ENCODE measurements at places on chromosomes 11 and 22.

DNA sequence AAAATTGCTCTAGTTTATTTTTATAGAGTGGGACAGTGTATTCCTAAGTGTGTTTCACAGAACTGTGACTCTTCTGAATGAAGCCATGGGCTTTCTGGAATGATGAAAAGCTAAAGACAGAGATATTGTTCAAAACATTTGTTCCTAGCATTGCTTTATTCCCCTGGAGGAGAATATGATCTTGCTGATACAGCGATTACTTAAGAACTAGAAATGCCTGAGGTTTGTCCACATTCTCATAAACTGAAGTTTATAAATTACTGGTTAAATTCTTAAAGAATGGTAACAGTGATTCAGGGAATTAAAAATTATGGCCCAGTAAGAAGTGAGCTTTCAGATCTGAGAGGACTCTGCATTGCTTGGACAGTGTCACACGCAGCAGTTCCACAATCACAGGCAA, 690.3 kb downstream of the FAM181B start:
- peak; percentile 15 for DNase-seq

- no peak for DNase-seq
Observed at GRCh38 chr22:42277988-42278776, 7.7 kb upstream of the TCF20 start.

- peak; percentile 93 for DNase-seq
Observed at GRCh38 chr11:2097356-2097997, 41.7 kb downstream of the IGF2 start.

DNA sequence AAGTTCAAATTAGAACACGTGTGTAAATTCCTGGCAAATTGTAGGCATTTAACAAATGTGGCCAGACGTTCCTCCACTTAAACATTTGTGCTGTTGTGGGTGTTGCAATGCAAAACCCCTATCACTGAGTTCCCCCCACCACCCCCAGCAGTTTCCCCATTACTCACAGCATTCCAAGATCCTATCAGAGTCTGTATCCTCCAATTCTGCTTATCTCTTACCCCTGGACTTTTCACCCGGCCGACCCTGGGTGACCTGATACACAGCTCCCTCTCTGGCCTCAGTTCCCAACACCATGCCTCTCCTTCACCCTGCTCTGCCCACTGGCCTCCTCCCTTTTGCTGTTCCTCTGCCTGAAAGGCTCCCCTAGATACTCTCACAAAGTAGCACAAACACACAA, 31.4 kb upstream of the AQP11 start:
- DNase-seq: no peak

GRCh38 chr11:58905721-58906547, 33.4 kb upstream of the GLYATL1 start:
- DNase-seq: peak; percentile 90

DNA sequence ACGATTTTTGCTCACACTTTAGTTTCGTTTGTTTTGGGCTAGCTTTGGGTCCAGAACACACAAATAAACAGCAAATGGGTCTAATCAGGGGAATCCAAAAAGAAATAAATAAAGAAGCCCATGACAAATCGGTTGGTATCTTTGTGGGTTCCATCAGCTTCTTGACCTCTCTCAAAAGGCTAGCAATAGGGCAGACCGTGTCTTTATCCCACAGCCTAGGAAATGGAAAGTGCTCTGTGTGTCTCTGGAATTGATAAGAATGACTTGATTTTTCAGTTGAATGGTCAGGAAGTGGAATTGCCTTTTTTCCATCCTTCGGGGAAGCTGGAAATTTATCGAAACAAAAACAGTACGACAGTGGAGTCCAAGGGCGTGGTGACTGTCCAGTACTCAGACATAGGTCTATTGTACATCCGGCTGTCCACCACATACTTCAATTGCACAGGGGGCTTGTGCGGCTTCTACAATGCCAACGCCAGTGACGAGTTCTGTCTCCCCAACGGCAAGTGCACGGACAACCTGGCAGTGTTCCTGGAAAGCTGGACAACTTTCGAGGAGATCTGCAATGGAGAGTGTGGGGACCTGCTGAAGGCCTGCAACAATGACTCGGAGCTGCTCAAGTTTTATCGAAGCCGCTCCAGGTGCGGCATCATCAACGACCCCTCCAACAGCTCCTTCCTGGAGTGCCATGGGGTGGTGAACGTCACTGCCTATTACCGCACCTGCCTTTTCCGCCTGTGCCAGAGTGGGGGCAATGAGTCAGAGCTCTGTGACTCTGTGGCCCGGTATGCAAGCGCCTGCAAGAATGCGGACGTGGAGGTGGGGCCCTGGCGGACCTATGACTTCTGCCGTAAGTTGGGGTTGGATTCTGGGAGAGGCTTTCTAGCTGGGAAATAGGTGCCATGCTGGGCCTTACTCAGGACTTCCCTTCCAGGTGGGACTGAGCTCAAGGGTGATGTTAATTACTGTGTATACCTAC, 28.6 kb downstream of the TECTA start:
- DNase-seq: no peak

DNA sequence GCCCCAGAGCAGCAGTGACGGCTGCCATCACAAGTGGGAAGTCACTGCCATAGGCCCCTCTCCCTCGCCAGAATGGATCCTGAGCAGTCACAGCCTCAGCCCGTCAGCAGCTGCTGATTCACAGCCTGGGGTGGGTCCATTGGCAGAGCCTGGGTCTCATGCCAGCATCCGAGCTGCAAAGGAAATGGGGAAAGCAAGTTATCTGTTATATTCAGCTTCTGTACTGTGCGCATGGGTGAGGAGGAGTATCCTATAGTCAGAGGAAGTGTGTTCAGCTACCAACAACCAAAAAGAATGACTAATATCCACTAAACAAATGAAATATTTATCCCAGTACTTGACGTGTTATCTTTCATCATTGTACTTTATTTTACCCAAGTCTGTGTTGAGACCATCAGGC, 119.7 kb downstream of the RCN1 start:
- peak; percentile 55 for DNase-seq

- DNase-seq: no peak
Observed at GRCh38 chr11:64600281-64600992, 9.4 kb downstream of the SLC22A12 start.

GRCh38 chr22:38114484-38115398, 4.3 kb upstream of the BAIAP2L2 start:
- peak; percentile 81 for DNase-seq

GRCh38 chr11:5505363-5506048, 4.3 kb downstream of the UBQLN3 start:
- DNase-seq: no peak

- DNase-seq: peak; percentile 80
Observed at GRCh38 chr11:62444236-62444833, 25.5 kb downstream of the SCGB1A1 start.

GRCh38 chr11:30617762-30618161, 31.6 kb upstream of the MPPED2 start:
- no peak for DNase-seq

GRCh38 chr22:27129266-27129665, 471.9 kb downstream of the MIAT start:
- peak; percentile 89 for DNase-seq

GRCh38 chr22:47304854-47305253, 542.4 kb downstream of the TBC1D22A start:
- no peak for DNase-seq

- peak; percentile 95 for DNase-seq
Observed at GRCh38 chr11:130677486-130678153, 229.2 kb downstream of the ADAMTS15 start.

GRCh38 chr11:111632516-111633220, 30.4 kb downstream of the SIK2 start:
- DNase-seq: no peak

GRCh38 chr11:116539836-116540418, 232.9 kb downstream of the BUD13 start:
- no peak for DNase-seq

DNA sequence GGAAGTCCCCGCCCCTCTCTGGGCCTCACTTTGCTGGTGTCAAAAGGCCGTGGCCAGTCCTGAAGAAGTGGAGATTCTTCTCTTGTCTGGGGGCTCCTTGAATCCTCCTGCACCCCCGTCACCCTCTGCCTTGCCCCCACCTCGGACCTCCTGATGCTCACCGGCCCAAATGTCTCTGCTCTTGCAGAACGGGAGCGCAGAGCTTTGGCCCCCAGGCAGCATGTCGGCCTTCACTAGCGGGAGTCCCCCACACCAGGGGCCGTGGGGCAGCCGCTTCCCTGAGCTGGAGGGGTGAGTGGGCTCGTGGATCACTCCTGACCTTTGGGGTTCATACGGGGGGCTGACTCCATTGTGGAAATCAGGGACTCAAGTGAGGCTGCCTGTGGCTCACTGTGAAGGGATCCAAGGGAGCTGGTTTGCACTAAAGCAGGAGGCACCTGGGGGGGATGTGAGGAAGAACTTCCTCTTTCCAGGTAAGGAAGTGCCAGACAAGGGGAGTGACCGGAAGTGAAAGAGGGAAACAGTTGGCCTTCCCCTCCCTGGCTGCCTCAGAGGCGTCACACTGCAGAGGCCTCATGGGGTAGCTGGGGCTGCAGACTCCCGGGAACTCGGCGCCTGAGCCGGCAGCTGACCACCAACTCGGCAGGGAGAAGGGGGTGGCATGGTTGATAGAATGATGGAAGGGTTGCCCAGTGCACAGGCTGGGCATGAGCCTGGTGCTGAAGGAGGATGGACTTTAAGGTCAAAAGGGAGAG, 23.1 kb downstream of the CSF2RB start:
- DNase-seq: no peak

DNA sequence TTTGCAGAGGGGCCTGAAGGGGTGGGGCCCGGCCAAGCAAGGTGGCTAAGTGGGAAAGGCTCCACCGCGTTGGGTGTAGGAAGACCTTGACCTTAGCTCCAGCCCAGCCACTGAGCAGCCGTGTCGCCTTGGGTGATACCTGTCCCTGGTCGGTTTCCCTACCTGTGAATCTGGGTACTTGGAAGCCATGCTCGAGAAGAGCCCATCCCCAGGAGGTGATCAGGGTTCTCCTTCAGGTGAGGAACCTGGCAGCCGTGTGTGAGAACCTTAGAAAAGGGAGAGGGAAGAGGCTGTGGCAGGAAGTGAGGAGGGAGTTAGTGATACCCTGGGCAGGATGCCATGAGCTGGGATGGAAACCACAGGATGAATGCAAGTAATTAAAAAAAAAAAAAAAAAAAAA, 21.6 kb downstream of the PPARA start:
- DNase-seq: peak; percentile 90

GRCh38 chr11:44968510-44968909, 17.8 kb upstream of the TP53I11 start:
- no peak for DNase-seq

- no peak for DNase-seq
Observed at GRCh38 chr22:32480238-32480637, 5.6 kb downstream of the FBXO7 start.

DNA sequence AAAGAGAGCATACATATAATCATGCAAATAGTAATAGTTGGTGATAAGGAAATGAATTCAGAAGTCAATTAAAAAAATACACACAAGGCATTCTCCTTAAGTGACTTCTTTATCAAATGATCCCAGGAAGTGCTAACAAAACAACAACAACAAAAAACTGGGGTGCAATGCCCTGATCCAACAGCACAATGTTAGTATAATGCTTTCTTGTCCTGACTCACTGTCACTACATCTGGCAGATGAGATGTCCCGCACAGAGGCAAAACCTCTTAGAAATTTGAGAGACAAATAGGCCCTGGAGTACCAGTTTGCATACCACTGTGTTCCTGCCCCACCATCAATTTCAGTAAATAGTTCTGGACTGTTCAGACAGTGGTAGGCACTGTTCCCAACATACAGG, 11.0 kb upstream of the AMBRA1 start:
- no peak for DNase-seq

GRCh38 chr22:22425783-22426624, 82.5 kb downstream of the ZNF280B start:
- DNase-seq: no peak

GRCh38 chr11:32149748-32150147, 58.9 kb downstream of the RCN1 start:
- DNase-seq: no peak

DNA sequence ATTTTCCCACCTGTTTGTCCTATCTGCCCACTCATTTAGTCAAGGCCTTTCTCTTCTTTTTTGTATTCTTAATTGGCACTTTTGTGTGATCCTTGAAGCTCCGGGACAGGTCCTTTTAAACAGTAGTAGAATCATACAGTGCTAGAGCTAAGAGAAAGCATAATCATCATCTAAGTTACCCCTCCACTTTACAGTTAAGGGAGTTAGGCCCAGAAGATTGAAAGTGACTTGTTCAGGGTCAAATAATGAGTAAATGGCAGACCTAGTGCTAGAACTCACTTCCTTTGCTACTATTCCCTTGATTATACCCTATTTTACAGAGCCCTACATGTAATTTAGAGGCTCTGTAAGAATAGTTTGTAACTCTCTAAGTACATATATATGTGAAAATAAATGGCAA, 2.5 kb downstream of the USP47 start:
- DNase-seq: no peak

- no peak for DNase-seq
Observed at GRCh38 chr22:37182101-37182948, 5.7 kb downstream of the C1QTNF6 start.

GRCh38 chr11:120332822-120333716, 3.1 kb upstream of the ARHGEF12 start:
- DNase-seq: peak; percentile 87

- peak; percentile 43 for DNase-seq
Observed at GRCh38 chr11:45259592-45259991, 26.5 kb downstream of the SYT13 start.

DNA sequence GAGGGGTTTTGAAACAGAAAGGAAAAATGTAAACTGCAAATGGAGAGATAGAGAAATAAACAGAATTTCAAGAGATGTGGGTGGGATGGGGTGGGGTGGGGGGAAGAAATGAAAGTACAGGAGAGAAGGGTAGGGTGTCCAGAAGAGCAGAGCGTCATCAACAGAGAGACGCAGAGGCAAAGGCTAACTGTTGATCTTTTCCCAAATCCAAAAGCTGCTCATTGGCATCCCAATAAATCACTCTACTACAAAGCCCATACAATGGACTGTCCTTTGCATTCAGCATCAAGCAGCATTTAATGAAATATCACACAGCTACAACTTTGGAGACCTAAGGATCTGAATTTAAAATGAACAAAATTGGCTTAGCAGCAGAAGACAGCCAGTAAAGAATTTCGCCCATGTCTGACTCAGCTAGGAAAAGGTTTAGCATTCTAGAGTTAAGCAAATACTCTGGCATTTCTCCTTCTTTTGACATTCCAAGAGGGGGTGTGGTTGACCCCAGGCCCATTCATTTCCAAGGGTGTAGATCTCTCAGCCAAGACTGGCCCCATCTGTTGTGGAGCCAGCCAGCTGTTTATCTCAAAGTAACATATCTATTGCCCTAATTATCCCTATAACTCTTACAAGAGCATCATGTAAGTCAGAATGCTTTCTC, 1.5 kb downstream of the RAB30 start:
- DNase-seq: peak; percentile 84

DNA sequence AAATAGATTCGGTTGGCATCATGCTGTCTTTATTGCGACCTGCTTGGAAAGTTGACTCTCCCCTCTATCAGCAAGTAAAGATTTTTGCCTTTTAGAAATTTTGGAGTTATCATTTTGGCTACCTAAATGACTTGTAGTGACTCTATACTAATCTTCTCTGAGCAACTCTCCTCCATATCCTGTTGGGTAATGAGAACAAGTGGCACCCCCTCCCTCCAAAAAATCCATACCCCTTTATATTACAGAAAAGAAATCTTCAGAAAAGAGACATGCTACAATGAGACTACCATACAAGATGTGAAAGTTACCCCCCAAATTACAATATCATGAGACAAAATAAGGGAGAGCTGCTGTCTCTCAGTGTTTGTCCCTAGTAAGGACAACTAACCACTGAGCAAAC, 1.2 kb downstream of the JAML start:
- no peak for DNase-seq
